ENCODE measurements at places on chromosomes 3 and 15. TPM values are rescaled to one million over a fixed set of nuclear protein-coding genes. Genes with fewer than 3 reads are reported as not detected.

The TBCCD1 gene
- 3.8 TPM for total RNA-seq

The SLC30A4 gene
- total RNA-seq, result 14.1 TPM

The NR1I2 gene
- not detected for total RNA-seq

The CAPN3 gene
- total RNA-seq, result 12.8 TPM

The SLC6A11 gene
- 1.4 TPM for total RNA-seq

The ZPLD1 gene
- total RNA-seq, result not detected

The ABI3BP gene
- total RNA-seq, result 156 TPM

The GOLGA8S gene
- total RNA-seq, result 0.24 TPM

The GRAMD1C gene
- 16.6 TPM for total RNA-seq

The DNAH12 gene
- 4.4 TPM for total RNA-seq

The CXCR6 gene
- 0.76 TPM for total RNA-seq

The TRIM71 gene
- total RNA-seq, result not detected

The CYP1A2 gene
- total RNA-seq, result not detected

The SATB1 gene
- total RNA-seq, result 77.6 TPM

The LRRC31 gene
- not detected for total RNA-seq

The NRROS gene
- total RNA-seq, result 6.5 TPM

The ARPP21 gene
- total RNA-seq, result not detected

The MYO5C gene
- total RNA-seq, result 35.3 TPM

The GRM7 gene
- total RNA-seq, result 0.51 TPM

The C3orf49 gene
- total RNA-seq, result not detected

The FBN1 gene
- total RNA-seq, result 76.3 TPM

The DGKG gene
- 1.9 TPM for total RNA-seq

The GPR27 gene
- total RNA-seq, result 3.8 TPM

The CHD2 gene
- total RNA-seq, result 144 TPM

The ANKRD34C gene
- not detected for total RNA-seq

The PATL2 gene
- 0.28 TPM for total RNA-seq

The MUC4 gene
- total RNA-seq, result 0.30 TPM

The HTR3E gene
- not detected for total RNA-seq

The SPATA12 gene
- not detected for total RNA-seq

The EPHA6 gene
- 2.7 TPM for total RNA-seq

The CCDC13 gene
- total RNA-seq, result not detected

The COLQ gene
- total RNA-seq, result 21.3 TPM

The COL6A6 gene
- 1.4 TPM for total RNA-seq

The MYEF2 gene
- 65.3 TPM for total RNA-seq

The PIERCE2 gene
- not detected for total RNA-seq

The IMPG2 gene
- total RNA-seq, result under 0.01 TPM

The IGSF11 gene
- total RNA-seq, result 1.2 TPM

The TPRG1 gene
- total RNA-seq, result 7.7 TPM

The GATA2 gene
- total RNA-seq, result 43.0 TPM

The P2RY12 gene
- 6.2 TPM for total RNA-seq

The GLDN gene
- 11.8 TPM for total RNA-seq

The TRAT1 gene
- 3.5 TPM for total RNA-seq
